Colonic mucosa (tissue), 4 donors: ENCODE measurements at places on chromosomes 13 and 19. TPM values are rescaled to one million over a fixed set of nuclear protein-coding genes. Genes with fewer than 3 reads are reported as not detected.

GRCh38 chr13:32320528-32320927 lies 5.2 kb downstream of the BRCA2 start:
- no peak overlapping the region for H3K4me3 ChIP-seq
- H3K27me3 ChIP-seq, result no peaks in the 10 kb centered on the region
- DNase-seq, result no peak
- H3K4me1 ChIP-seq, result no peaks in the 10 kb centered on the region

DNA sequence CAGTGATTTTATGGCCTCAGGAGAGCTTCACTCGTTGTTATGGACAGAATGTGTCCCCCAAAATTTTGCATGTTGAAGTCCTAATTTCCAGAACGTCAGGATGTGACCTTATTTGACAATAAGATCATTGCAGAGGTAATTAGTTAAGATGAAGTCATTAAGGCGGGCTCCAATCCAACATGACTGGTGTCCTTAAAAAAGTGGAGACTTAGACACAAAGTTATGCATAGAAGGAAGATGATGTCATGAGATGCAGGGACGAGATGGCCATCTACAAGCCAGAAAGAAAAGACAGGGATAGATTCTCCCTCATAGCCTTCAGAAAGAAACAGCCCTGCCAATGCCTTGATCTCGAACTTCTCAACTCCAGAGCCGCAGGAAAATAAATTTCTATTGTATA lies 25.8 kb upstream of the SPATA13 start:
- H3K4me1 ChIP-seq, result no peaks in the 10 kb centered on the region
- DNase-seq, result no peak
- no peak overlapping the region for H3K27ac ChIP-seq
- no peak overlapping the region for H3K4me3 ChIP-seq
- H3K27me3 ChIP-seq, result no peaks in the 10 kb centered on the region
- no peaks in the 10 kb centered on the region for H3K36me3 ChIP-seq

GRCh38 chr13:37097076-37097475 lies 8.4 kb downstream of the CSNK1A1L start:
- DNase-seq, result no peak
- H3K4me1 ChIP-seq, result no peaks in the 10 kb centered on the region
- no peak overlapping the region for H3K27ac ChIP-seq
- no peak overlapping the region for H3K4me3 ChIP-seq
- H3K36me3 ChIP-seq, result no peaks in the 10 kb centered on the region

ACP7 gene
- not detected for total RNA-seq
